ACHN (cell line): ENCODE measurements at places on chromosomes 13 and 19.

DNA sequence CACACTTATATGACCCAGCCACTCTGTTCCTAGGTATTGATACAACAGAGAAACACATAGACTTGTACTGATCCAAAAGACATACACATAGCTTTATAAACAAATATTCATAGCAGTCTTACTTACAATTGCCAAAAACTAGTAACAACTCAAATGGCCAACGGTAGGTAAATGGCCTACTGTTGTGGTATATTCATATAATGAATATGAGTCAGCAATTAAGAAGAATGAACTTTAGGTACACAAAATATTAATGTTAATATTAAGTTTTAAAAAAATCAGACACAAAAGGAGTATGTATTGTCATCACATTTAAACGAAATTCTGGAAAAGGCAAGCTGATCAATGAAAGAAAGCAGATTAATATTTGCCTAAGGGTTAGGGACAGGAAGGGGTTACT lies 19.7 kb downstream of the KPNA3 start:
- no peak for DNase-seq

- DNase-seq, result no peak
Observed at GRCh38 chr13:43113603-43114002, 90.2 kb downstream of the DNAJC15 start.

- no peak for DNase-seq
Observed at GRCh38 chr13:110531671-110532083, 29.8 kb downstream of the RAB20 start.

- DNase-seq, result no peak
Observed at GRCh38 chr13:102901056-102901455, 55.2 kb downstream of the ERCC5 start.

GRCh38 chr13:62278271-62278670 lies 862.6 kb upstream of the PCDH20 start:
- no peak for DNase-seq

DNA sequence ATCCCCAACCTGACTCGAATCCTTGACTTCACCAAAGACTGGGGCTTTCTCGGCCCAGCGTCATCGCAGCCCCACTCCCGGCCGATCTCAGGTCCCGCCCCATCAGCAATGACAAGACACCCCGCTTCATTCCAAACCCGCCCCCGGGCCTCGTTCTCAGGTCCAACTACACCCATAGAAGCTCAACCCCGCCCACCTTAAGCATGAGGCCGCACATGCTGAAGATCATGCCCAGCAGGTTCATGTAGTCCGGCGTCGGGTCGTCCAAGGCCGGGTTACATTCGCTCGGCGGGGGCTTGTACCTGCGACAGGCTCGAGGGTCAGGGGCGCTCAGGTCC lies 2.3 kb downstream of the WDR83 start:
- peak; percentile 52 for DNase-seq

DNA sequence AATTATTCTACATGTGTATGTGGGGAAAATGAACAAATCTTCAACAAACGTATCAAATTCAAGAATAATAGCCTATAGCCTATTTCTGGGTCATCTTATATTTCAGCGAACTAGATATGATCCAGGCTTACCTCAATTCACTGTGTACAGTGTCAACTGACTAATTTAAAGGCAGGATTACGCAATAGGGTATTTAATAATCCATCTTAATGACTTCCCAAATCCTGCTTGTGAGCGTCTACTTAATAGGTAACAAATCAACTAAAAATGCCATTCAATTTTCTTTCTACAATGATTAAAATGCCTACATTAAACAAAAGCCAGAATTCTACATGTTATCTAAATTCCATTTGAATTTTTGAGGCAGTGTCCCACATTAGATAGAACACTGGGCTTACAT lies 67.0 kb downstream of the USP12 start:
- DNase-seq, result no peak

GRCh38 chr13:22126433-22127021 lies 455.7 kb downstream of the FGF9 start:
- DNase-seq, result no peak

GRCh38 chr13:33940898-33941297 lies 122.9 kb downstream of the RFC3 start:
- no peak for DNase-seq

DNA sequence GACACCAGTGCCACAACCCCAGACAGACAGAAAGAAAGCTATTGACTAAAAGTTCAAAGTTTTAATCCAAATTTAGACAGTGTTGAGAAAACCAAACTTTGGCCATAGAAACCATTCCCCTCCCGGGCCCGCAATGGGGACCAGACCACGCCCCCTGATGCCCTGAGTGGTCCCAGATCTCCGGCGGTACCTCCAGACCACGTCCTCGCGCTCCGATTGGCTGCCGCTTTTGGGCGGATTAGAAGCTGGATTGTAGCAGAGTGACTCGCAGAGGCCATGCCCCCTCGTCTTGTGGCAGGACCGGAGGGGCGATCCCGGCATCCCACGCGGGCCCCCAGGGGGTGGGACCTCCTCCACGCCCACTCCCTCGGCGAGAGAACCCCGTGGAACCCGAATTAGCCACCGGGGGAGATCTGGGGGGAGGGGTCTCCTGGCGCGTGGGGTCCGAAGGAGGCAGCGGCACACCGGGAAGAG lies 797 bp upstream of the HSD17B14 start:
- DNase-seq, result peak; percentile 85

DNA sequence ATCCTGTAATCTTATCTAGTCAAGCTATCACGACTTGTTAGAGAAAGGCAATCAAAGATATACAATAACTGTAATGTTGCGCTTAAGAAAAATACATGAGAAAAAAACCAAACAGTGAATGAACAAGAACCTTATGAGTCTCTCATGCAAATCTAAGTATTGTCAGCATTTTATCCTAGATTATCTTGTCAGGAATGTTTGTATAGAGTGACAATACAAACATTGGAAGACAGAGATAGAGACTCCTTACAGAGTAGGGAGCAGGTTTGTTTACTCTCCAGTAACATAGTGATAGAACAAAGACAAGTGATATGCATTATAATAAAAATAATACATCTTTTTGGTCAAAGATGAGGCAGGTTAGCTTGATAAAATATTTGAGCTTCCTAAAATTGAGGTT lies 444.8 kb downstream of the SLITRK5 start:
- no peak for DNase-seq

GRCh38 chr13:44876782-44877324 lies 112.4 kb downstream of the NUFIP1 start:
- DNase-seq, result no peak

GRCh38 chr13:104017317-104017716 lies 951.1 kb upstream of the SLC10A2 start:
- DNase-seq, result no peak

- no peak for DNase-seq
Observed at GRCh38 chr13:92602560-92602959, 624.0 kb upstream of the GPC6 start.

DNA sequence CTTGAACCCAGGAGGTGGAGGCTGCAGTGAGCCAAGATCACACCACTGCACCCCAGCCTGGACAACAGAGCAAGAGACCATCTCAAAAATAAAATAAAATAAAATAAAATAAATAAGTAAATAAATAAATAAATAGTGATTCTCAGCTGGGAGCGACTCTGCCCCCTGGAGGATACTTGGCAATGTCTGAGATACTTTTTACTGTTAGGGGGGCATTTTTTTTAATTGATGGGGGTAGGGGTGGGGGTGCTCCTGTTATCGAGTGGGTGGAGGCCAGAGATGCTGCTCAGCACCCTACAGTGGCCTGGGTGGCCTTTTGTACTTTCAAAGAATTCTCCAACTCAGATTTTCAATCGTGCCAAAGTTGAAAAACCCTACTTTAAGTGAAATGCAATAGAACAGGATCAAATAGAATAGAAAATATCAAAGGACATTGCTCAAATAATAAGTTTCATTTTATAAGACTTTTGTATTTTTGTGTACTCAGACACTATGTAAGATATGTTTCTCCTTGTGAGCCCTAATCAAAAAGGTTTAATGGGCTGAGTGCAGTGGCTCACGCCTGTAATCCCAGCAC lies 7.1 kb upstream of the CLPP start:
- peak; percentile 29 for DNase-seq

GRCh38 chr19:44623080-44623479 lies 9.7 kb downstream of the IGSF23 start:
- no peak for DNase-seq

DNA sequence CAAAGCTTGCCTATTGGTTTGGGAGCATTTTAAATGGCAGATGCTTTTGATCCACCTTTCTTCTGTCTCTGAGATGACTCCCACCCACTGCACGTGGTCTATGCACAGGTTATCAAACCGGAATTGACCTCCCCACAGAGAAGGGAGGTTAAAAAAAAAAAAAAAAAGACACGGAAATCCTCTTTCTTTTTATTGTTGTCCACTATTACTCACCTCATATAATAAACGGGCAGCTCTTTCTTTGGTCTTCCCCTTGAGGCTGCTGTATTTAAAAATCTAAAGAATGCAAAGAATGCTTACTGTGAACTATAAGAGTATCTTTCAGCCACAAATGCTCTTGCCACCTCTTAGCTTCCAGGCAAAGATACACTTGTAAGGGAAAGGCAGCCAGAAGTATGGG lies 329.7 kb downstream of the NDFIP2 start:
- peak; percentile 79 for DNase-seq

DNA sequence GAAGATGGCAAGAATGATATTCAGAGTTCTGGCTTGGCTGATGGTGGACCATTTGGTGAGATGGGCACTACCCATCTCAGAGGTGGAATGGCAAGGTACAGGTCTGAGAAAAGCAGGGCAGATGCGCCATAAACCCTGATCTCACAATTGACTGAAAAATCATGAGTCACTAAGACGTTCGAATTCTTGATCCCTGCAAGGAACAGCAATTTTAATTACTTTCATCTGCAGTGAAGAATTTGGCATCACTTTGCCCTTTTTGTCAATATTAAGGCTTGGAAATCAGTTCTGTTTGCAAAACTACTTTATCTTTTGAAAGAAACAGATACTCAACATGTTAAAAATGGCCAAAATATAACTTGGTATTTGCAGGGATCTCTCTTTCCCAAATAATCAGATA lies 38.1 kb downstream of the HTR2A start:
- DNase-seq, result no peak

DNA sequence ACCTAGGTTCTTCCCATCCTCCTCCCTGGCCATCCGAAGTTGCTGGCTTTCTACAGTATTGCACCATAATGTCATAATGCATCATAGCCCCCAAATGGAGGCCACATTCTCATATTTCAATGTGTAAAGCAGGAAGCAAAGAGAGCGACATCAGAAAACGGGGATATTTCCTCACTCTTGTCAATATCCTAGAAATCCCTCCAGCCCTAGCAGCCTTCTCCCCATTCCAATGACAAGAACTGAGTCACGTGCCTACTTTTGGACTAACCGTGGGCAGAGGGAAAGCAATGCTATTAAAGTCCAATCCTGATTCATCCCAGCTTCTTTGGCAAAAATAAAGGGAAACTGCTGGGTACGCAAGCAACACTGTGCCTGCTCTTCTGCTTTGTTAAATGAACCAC lies 4.3 kb upstream of the RAP2A start:
- no peak for DNase-seq

- DNase-seq, result peak; percentile 54
Observed at GRCh38 chr19:45767410-45767880, 1.6 kb downstream of the SIX5 start.

GRCh38 chr13:37791699-37792098 lies 77.9 kb downstream of the TRPC4 start:
- DNase-seq, result peak; percentile 28

DNA sequence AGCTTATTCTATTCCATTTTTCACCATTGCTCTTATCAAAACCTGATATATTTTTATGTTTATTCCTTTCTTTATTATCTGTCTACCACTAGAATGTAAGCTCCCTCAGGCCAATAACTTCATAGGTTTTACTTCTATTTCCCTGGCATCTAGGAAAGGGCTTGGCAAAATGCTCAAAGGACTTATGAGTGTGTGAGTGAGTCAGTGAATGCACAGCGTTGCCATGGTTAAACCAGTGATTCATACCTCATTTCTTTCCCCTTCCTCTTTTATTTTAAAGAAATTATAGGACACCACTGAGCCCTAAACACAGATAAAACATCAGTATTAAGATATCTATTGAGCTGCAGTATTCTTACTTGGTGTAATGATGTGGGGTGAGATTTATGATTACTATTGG lies 162.1 kb downstream of the GPC6 start:
- no peak for DNase-seq

GRCh38 chr19:48588670-48589401 lies 17.7 kb upstream of the SPACA4 start:
- DNase-seq, result peak; percentile 84

- no peak for DNase-seq
Observed at GRCh38 chr13:112453207-112453829, 77.2 kb downstream of the SPACA7 start.

GRCh38 chr19:29263305-29264135 lies 50.6 kb upstream of the UQCRFS1 start:
- DNase-seq, result peak; percentile 36
